Esophagus mucosa (tissue), 1 donor: ENCODE measurements at places on chromosomes 6 and 20. TPM values are rescaled to one million over a fixed set of nuclear protein-coding genes. Genes with fewer than 3 reads are reported as not detected.

Gene IL17A
- total RNA-seq: not detected

Gene ESR1
- 0.80 TPM for total RNA-seq

Gene SYCP2L
- total RNA-seq: not detected

Gene NOX3
- total RNA-seq: not detected

Gene ZNF311
- total RNA-seq: 1.1 TPM

Gene GMPR
- total RNA-seq: 0.80 TPM

Gene PLAGL2
- 11.0 TPM for total RNA-seq

Gene LPA
- 0.24 TPM for total RNA-seq

Gene SLC29A1
- total RNA-seq: 12.8 TPM

Gene PGC
- total RNA-seq: not detected

Gene PPP1R16B
- 2.3 TPM for total RNA-seq

Gene SYNDIG1
- total RNA-seq: 0.08 TPM

Gene SCAF8
- total RNA-seq: 20.4 TPM

Gene OR12D3
- total RNA-seq: not detected

Gene UTRN
- 44.0 TPM for total RNA-seq

Gene SSTR4
- not detected for total RNA-seq

Gene ZNF334
- total RNA-seq: 2.0 TPM

Gene BPIFB2
- 2.0 TPM for total RNA-seq

Gene MOG
- total RNA-seq: not detected
